ENCODE measurements at places on chromosomes 1 and 21.

GRCh38 chr1:31776516-31776915 is 12.4 kb upstream of the ADGRB2 start:
- no peak for DNase-seq

DNA sequence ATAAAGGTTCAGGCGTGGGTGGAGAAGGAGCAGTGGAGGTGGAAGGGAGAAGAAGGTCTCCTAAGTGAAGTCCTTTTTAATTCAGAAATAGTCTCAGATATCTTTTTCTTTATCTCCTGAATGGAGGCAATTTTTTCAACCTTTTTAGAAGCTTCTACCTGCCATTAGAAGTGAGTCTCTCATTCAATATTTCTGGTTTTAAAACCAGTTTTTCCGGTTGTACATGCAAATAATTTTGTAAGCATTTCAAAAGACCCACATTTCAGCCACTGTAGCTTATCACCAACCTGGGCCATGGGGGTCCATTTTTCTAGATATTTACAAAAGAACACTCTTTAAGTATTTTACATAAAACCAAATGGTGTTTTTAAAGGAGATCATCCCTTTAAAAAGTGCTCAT is 1280.2 kb downstream of the NCAM2 start:
- no peak for DNase-seq

GRCh38 chr1:165073185-165074007 is 283.1 kb downstream of the LMX1A start:
- peak; percentile 52 for DNase-seq

DNA sequence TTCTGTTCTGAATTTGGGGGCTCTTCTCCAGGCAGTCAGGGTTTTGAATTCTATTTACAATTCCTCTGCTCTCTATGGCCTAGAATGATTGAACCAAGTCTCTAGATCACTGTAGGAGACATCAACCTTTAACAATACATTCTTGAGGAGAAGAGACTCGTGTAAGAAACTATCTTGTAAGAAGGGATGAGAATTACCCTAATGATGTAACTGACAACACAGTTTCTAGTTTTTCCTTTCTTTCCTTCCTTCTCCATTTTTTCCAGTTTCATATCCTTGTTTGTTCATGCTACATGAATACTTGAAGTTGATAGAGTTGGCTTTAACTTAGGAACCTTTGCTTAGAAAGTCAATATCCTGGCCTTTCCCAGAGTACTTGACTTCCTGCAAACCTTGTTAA is 1.3 kb upstream of the ATP1A1 start:
- DNase-seq = no peak

DNA sequence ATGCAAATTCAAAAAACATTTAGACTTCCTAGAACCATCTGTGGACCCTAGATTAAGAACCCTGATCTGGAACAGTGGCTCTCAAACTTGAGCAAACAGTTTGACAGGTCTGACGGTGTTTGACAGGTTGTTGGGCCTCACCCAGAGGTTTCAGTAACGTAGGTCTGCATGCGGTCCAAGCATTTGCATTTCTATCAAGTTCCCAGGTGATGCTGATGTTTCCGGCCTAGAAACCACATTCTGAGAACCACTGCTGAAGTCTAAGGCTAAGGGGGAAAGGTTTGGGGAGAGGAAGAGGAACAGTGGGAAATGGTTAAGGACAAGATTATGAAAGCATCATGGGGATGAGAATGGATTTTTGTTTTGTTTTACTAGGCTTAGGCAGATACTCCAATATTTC is 48.6 kb downstream of the MDM4 start:
- DNase-seq = no peak

GRCh38 chr1:8089535-8090228 is 63.6 kb upstream of the ERRFI1 start:
- DNase-seq = no peak

- DNase-seq = no peak
Measured at GRCh38 chr1:235817101-235817728, 49.5 kb downstream of the LYST start.

DNA sequence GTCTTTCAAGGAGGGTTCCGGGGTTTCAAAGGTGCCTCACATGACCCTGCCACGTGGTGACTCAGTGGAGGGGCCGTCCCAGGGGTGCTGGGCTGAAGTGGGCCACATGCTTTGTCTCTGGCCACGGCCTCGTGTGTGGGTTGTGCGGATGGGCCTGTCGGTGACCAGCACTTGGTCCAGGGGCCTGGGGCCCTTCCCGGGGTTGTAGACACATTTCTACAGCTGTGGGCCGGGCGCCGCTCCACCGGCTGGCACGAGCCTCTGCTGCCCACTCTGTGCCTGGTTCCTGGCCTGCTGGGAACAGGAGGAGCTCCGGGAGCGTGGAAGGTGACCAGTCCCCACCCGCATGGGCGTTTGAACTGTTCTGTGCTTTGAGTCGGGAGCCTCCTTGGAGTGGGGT is 75.4 kb upstream of the TTC34 start:
- no peak for DNase-seq

- peak; percentile 31 for DNase-seq
Measured at GRCh38 chr1:3663999-3664699, 11.8 kb downstream of the TP73 start.

DNA sequence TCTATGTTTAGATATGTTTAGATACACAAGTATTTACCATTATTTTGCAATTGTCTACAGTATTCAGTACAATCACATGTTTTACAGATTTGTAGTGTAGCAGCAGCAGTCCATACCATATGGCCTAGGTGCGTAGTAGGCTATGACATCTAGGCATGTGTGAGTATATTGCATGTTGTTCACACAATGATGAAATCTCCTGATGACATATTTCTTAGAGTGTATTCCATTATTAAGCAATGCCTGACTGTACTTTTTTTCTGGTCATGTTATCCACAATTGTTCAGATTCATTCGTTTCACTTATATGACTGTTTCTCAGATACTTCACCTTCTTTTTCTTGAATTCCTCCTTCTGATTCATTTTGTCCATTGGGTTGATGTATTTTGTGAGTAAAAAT is 9.9 kb upstream of the BACE2 start:
- DNase-seq = no peak

DNA sequence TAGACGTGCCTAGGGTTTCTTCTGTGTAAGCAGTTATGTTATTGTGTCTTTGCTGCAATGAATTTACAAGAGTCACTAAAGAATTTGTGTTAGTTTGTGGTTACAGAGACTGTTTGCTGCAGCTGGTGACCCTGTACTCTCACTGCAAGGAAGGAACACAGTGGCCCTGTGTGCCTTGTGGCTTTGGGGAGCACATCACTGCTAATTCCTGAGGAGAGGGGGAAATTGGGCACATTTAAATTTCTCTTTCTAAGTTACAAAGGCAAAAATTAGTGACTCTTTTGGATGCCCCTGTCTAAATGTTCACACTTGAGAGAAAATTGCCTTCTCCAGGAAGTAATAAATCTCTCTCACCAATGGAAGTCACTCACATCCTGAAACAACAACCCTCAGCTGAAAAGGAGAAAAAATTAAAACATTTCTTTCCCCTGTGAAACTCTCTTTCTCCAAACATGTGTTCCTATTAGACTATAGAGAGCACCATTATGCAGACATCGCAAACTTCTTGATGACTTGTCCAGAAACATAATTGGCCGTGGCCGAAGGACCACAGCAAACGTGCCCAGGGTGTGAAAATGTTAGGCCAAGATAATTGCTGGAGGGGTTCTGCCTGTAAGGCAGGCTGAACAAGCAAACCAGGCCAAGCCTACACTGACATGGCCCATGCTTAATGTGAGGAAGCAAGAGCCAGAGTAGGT is 32.3 kb upstream of the SPAG17 start:
- no peak for DNase-seq

DNA sequence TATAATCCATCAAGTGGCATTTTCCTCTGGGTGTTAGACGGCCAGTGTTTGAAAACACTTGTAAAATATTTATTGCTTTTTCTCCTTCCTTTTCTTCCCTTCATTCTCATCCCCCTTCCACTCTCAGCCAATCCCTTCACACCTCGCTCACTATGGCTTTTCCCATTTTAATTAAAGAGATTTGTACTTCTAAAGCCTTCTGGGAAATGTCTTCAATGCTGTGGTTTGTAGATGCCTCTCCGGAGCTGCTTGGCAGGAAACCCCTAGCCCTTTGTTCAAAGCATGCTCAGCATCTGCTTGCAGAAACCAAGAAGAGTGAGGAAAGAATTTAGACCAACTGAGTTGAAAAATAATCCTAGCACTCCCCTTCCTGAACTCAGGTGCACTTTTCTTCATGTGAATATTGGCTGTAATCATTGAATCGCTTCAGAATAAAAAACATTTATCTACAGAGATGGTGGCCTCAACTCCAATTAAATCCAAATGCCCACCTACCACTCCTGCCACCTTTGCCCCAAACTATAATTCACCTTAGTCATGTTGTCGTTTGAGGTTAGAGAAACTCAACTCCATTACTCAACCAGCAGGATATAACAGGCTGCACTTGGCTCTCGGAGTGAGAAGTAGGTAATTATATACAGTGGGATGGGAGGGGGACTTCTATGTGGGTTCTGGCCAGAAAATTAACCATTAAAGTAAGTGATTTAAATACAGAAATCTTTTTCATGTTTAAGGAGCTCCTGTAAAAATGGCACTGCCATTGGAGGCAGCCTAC is 659.4 kb upstream of the CAMK1G start:
- no peak for DNase-seq

- no peak for DNase-seq
Measured at GRCh38 chr1:87435484-87435883, 106.8 kb downstream of the LMO4 start.
